ENCODE measurements at places on chromosomes 7 and 10.

DNA sequence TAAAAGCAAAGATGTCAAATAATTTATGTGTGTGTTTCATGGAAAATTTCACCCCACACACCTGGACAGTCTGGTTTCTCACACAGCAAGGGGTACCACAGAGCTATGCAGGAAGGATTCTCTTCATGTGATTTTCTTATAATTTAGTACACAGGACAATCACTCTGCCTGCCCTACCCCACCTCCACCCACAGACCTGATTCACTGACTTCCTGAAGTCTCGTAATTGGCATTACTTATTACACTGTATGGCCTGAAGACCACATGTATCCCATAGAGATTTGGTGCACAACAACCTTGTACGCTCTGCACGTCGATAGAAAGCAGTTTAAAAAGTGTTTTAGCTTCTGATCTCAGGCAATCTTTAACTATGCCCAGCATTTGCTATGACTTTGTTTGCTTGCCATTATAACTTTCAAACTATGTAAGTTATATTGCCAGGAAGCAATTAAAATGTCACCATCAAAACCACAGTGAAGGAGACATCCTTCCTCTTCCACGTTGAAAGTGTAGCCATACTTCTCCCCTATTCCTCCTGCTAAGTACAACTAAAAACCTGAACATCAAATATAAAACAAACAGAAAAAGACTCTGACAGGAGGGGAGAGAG, 279.4 kb upstream of the IMMP2L start:
- no peak for DNase-seq

DNA sequence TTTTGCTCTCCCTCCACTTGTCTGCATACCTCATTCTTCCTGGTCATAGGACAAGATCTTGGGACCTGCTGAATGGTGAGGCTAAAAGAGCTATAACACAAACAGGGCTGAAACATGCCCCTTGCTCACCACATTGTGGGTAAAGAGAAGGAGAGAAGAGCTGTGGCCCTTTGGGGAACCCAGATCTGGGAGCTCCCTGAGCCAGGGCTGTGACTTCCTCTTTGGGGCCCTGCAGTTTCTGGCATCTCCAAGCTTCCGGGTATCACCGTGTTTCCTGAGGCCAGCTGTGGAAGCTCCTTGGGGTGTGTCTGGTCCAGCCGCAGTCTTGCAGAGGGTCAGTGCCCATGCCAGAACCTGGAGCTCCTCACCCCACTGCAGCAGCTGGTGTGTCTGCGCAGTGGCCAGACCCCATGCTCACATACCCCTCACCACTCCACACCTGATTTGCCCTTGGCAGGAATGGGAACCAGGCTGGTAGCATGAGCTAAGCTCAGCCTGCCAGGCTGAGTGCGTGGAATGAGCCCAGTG, 34.0 kb downstream of the DKK1 start:
- no peak for DNase-seq

DNA sequence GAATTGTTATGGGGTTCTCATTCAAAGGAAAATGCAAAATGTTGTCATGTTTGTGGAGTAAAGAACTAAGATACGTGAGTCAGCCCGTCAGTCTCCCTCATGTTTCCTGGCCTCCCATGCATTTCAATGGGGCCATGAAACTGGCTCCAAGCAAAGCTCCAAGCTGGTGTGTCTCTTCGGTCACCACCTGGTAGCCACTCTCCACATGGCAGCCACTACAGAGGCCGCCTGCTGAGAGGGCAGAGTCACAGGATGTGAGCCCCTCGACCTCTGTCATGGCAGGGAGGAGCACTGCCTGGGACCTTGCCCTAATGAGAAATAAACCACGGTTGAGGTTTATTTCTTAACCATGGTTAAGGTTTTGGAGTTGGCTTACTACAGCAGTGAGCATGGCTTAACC, 62.6 kb downstream of the AOC1 start:
- no peak for DNase-seq

- peak; percentile 0 for DNase-seq
Measured at GRCh38 chr7:24825931-24826661, 68.8 kb upstream of the GSDME start.

GRCh38 chr7:18508443-18509427, 13.2 kb downstream of the HDAC9 start:
- DNase-seq, result peak; percentile 46

DNA sequence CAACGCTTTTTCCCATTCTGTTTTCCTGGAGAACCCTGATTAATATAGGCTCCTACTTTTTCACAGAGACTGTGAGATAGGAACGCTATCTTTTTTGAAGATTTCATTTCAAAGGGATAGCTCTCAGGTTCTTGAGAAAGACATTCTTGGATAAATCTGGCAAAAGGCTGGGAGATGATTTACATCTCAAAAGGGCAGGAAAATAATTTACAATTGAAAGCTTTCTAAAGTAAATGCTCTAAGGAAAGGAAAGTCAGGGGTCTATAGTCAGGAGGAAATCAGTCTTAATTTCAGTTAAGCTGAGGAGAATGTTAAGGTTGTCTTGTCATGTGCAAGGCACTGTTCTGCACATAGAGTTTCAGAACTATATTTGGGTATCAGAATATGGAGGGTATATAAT, 278.8 kb downstream of the KIF20B start:
- no peak for DNase-seq

DNA sequence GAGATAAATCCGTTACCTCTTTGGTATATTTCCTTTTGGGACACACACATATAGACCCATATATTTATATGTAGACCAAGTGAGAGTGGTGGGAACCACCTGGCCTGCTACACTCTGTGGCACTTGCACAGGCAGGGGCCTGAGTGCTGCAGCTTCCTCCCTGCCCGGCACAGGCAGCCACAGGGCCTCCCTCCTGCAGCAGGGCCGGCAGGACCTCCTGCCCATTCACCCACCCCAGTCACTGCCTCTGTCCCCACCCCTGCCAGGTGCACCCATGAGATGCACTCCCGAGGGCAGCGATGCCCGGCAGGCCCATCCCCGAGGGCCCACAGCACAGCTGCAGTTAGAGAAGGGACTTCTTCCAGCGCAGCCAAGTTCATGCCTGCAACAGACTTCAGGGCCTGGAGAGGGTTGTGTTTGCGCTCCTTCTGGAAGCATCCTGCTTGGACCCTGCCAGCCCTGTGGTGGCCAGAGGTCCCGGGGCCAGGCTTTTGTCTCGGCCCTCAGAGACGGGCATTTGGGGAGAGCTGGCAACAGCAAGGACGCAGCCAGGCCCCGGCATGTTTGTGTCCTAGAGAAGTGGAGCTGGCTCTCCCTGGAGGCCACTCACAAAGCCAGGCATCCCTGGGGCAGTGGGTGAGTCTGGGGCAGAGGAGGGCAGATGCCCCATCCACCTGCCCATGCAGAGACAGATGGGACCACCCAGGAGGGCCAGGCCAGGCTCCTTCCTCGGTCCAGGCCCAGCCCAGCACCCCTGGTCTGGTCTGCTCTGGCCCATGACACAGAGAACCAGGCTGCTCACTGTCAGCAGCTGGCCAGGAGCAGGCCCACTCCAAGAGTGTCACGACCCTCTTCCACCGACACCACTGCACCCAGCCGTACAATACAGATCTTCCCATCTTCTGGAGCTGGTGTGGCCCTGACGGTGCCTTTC, 41.4 kb downstream of the PWWP2B start:
- DNase-seq, result no peak

DNA sequence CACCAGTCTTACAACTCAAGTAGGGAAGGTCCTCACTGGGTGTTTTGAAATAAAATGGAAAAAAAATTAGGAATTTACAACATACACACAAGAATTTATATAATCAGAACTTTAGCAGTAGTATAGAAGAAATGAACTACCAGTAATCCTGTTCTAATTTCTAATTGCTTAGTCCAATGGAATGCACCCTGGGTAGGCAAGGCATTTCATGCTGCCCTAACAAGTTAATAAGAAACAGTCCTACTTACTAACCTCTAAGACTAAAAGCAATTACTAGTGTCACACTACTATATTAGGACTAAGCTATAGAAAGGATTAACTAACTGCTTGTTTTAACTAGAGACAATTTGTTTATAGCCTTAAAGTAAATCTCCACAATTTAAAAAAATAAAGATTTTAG, 158.1 kb downstream of the BTAF1 start:
- no peak for DNase-seq

DNA sequence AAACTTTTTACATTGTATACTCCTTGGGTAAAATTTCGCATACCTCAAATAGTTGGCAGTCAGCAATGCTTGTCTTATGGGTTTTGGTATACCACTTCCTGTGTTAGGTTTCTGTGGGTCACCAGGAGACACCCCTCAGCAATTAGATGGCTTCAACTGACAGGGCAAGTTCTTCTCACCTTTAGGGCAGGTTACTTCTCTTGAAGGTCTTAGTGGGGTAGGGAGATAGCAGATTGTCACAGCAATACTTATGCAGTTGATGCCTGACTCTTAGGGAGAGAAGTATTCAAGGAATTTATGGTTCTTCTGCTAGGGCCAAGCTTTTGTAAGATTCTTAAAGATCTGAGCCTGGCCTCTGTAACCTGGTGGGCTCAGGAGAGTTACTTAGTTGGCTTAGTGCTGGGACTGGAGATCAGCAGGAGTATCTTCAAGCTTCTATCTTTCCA, 42.9 kb downstream of the MKLN1 start:
- DNase-seq, result no peak

GRCh38 chr7:55016061-55016745, 2.6 kb upstream of the EGFR start:
- no peak for DNase-seq

DNA sequence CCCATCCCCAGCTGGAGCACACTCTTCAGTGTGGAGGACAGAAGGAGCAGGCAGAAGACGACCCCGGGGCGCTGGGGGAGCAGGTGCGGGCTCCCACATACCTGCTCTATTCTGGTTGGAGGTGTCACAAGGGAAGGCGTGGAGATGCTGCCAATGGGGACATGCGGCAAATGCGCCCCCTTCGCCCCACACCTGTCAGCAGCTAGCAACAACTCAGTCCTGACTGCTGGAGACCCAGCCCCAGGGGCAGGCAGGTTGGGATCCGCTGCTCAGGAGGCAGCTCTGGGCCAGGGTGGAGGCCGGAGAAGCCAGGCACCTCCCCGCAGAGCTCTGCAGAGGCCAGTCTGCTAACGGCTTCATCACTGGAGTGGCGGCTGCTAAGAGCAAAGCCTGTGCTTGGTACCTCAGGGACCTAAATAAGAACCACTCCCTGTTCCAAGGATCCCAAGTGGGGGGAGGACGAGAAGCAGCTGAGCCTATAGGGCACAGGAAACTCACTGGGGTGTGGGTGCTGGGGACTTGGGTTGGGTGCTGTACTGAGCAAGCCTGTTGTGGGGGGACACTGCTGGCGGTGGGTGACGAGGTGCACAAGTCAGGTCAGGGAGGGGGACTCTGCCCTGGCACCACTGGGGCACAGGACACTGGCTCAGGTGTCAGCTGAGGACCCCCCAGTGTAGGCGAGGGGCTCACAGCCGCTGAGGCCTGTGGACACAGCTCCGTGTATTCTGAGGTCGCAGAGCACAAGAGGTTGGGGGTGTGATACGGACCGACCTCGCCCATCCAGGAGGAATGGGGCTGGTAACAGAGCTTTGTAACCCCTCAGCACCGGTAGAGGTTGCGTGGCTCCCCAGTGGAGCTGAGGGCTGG, 19.2 kb upstream of the GPR146 start:
- DNase-seq, result no peak

GRCh38 chr10:95211606-95212279, 17.7 kb downstream of the ACSM6 start:
- DNase-seq, result no peak

GRCh38 chr10:16941870-16942269, 124.6 kb upstream of the RSU1 start:
- DNase-seq, result no peak

DNA sequence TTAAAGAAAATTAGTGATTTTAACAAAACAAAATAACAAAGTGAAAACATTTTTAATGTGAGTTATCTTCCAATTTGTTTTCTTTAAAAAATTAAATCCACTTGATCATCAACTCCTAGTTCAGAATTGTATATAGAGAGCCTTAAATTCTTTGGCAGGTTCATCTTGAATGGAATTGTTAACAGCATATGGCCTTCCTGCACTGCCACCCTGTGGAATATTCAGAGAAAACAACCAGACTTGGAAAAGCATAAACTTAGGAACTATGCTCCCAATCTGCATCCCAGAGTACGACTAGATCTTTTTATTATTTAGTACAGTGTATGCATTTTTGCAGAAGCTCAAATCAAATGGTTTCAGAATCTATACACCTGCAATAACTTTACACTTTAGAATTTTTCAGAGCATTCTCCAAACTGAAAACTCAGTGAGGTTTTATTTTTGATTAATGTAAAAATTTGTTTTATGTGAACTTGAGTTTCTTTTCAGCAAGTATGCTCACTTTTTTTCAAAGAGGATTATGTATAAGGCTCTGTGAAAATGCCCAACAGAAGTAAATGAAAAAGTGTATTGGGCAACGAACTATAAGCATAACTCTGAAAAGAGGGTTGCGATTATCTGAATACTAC, 44.9 kb upstream of the ANK3 start:
- peak; percentile 81 for DNase-seq

GRCh38 chr10:15316145-15316544, 54.9 kb downstream of the FAM171A1 start:
- DNase-seq, result no peak

- DNase-seq, result no peak
Measured at GRCh38 chr7:107502154-107502553, 32.3 kb downstream of the GPR22 start.
